ENCODE measurements at places on chromosomes 7 and 10. TPM values are rescaled to one million over a fixed set of nuclear protein-coding genes. Genes with fewer than 3 reads are reported as not detected.

CCDC172 gene
- not detected for total RNA-seq

CPEB3 gene
- 0.55 TPM for total RNA-seq

MYO1G gene
- 0.11 TPM for total RNA-seq

WDR11 gene
- 87.9 TPM for total RNA-seq

MRLN gene
- total RNA-seq = not detected

C7orf33 gene
- total RNA-seq = not detected

OR9A2 gene
- not detected for total RNA-seq

CYP2C9 gene
- total RNA-seq = not detected

ADRA2A gene
- 2.0 TPM for total RNA-seq

CLRN3 gene
- total RNA-seq = not detected

SPDYE11 gene
- total RNA-seq = not detected

HOXA3 gene
- 1.2 TPM for total RNA-seq

DPCD gene
- 70.0 TPM for total RNA-seq

DNAH11 gene
- total RNA-seq = under 0.01 TPM

BHLHA15 gene
- total RNA-seq = 1.3 TPM

BTBD16 gene
- total RNA-seq = not detected

CNPY1 gene
- not detected for total RNA-seq

UCN3 gene
- not detected for total RNA-seq

CTAGE6 gene
- total RNA-seq = 0.44 TPM

ORAI2 gene
- 68.0 TPM for total RNA-seq

SEC31B gene
- total RNA-seq = 1.2 TPM

CALML3 gene
- not detected for total RNA-seq

TMEM140 gene
- 6.2 TPM for total RNA-seq

ZNF282 gene
- total RNA-seq = 20.1 TPM

FGFBP3 gene
- total RNA-seq = 0.66 TPM

OSBPL3 gene
- 23.9 TPM for total RNA-seq

P4HA1 gene
- total RNA-seq = 428 TPM

VAX1 gene
- total RNA-seq = not detected
